ENCODE measurements at places on chromosomes 7 and 10.

GRCh38 chr7:41536873-41537665 lies 165.8 kb downstream of the INHBA start:
- no peak for DNase-seq

GRCh38 chr10:49277973-49278372 lies 21.0 kb upstream of the C10orf71 start:
- no peak for DNase-seq

- DNase-seq, result peak; percentile 11
Measured at GRCh38 chr10:80542053-80542452, 4.4 kb downstream of the SH2D4B start.

- DNase-seq, result no peak
Measured at GRCh38 chr7:48931481-48931880, 7.1 kb downstream of the CDC14C start.

DNA sequence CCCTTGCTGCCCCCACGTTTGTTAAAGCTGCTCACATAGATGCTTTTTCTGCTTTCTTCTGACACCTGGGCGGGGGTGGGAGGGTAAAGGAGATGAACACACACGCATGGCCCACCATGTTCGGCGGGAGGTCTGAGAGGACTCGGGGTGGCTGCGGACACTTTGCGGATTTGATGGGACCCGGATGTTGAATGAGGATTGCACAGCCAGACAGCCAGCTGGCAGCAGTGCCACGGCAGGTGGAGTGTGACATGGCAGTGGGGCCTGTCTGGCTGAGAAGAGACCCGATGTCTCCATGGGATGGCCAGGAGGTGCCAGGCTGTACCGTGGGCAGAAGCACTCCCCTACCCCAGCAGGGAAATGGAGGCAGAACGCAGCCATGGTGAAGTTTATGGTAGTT lies 31.2 kb downstream of the PPP2R2D start:
- DNase-seq, result no peak

Measured in HFFc6 (cell line).